ENCODE measurements at places on chromosomes 7 and 10. TPM values are rescaled to one million over a fixed set of nuclear protein-coding genes. Genes with fewer than 3 reads are reported as not detected.
A peak's percentile ranks its signal among the peaks of the same experiment; 100 is the strongest.

DNA sequence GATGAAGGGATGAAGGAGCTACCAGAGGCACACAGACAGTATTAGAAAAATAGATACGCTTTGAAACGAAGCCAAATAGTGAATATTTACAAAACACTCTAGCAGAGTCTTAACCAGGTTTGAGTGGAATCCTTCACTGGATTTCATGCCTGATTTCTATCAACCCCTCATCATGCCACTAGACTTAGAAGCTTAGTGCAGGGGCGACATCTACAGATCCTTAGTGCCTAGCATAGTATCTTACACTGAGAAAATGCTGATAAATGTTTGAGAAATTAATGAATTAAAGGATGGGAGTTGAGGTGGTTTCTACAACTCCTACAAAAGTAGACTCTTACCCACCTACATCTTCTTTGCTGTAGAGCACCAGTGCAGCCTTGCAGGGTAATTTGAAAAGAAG is 54.7 kb upstream of the CCNJ start:
- DNase-seq = no peak

DNA sequence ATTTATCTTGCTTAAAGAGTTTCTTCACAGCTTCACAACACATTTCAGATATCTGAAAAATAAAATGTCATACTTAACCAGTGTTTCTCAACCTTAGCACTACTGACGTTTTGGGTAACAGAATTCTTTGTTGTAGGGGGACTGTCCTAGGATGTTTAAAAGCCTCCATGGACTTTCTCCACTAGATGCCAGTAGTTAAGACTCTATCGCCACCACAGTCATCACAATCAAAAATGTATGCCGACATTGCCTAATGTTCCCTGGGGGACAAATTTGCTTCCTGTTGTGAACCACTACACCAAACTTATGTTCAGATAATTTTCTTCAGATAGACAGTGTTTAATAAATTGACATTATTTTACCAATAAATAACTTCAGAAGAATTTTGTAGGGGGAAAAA is 13.4 kb downstream of the NOC3L start:
- no peak for DNase-seq

- no peak for DNase-seq
These were observed 87.6 kb downstream of the HTR7 start for GRCh38 chr10:90769946-90770841.

GRCh38 chr10:77746047-77746707 is 108.6 kb upstream of the KCNMA1 start:
- no peak for DNase-seq

- no peak for DNase-seq
These were observed 27.0 kb downstream of the PDZD8 start for GRCh38 chr10:117348236-117348635.

DNA sequence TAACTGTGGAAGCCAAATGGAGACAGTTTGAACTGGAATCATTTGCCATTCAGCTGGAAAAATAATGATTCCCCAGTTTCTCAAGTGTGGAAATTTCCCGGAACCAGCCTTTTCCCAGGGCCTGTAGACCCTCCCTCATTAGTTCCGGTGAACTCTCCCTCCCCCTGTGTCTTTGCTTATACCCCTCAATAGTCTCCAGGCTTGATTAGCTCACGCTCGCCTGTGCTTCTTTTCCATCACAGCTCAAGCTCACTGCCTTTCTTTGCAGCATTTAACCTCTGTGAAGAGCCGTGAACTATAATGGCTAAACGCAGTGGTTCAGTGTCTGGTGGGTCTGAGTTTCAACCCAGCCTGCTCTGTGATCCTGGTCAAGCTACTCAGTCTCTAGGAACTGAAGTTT is 690.8 kb downstream of the INHBA start:
- no peak for DNase-seq

- no peak for DNase-seq
These were observed 3.3 kb upstream of the PRXL2A start for GRCh38 chr10:80405035-80405434.

- no peak for DNase-seq
These were observed 33.9 kb downstream of the CCM2 start for GRCh38 chr7:45033931-45034290.

GRCh38 chr7:25823571-25823970 is 328.4 kb upstream of the NFE2L3 start:
- DNase-seq = no peak

- no peak for DNase-seq
These were observed at the start of gene MMD2 for GRCh38 chr7:4958477-4959301. Gene MMD2, minus strand, starts transcription at chr7:4959187. Its CDS starts 170 bp downstream, at chr7:4959017.

GRCh38 chr7:74429153-74429747 is 24.5 kb upstream of the GTF2IRD1 start:
- DNase-seq = no peak

GRCh38 chr10:69696073-69696731 is 66.2 kb downstream of the FAM241B start:
- DNase-seq = peak; percentile 18

- no peak for DNase-seq
These were observed 58.3 kb downstream of the CYP26A1 start for GRCh38 chr10:93131986-93132385.

- no peak for DNase-seq
These were observed 302.6 kb upstream of the LYZL1 start for GRCh38 chr10:28986117-28986792.

DNA sequence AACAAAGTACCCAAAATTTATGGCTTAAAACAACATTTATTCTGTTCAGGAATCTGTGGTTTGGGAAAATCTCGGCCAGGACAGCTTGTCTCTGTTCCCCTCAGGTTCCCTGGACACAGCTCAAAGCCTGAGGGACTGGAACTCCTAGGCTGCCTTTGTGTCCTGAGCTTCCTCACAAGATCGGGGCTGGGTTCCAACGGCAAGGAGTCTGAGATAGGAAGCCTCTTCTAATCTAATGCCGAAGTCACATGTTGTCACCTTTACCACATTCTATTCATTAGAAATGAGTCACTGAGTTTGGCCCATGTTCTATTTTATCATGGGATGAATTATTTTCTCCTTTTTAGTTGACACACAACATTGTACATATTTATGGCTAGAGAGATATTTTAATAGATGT is 80.5 kb downstream of the ANKRD26 start:
- DNase-seq = no peak

GRCh38 chr7:8371742-8372141 is 61.7 kb upstream of the NXPH1 start:
- no peak for DNase-seq

- no peak for DNase-seq
These were observed 4.4 kb downstream of the FBH1 start for GRCh38 chr10:5894403-5894802.

- no peak for DNase-seq
These were observed 201.1 kb downstream of the GLRX3 start for GRCh38 chr10:130337305-130337640.

GRCh38 chr7:101115215-101115614 is 11.7 kb upstream of the SERPINE1 start:
- no peak for DNase-seq

DNA sequence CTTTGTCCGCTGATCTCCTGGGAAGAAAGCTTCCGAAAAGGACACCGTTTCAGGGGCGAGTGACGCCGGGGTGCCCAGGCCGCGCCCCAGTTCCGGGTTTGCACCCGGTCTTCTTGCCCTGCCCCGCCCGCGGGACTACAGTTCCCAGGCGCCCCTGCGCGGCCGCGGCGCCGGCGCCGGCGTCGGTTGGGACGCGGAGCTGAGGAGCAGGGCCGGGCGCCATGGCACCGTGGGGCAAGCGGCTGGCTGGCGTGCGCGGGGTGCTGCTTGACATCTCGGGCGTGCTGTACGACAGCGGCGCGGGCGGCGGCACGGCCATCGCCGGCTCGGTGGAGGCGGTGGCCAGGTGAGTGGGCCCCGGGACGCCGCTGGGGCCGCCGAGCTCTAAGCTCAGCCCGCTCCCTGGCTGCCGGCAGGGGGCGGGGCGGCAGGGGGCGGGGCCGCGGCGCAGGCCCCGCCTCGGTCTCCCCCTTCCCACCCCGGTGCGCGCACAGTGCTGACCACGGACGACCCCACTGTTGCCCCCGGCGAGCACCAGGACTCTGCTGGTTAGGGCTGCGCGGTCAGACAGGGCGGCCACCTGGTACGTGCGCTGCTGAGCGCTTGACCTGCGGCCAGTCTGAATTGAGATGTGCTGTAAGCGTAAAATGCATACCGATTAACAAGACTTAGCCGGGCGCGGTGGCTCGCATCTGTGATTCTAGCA is at the start of gene LHPP:
Gene LHPP (plus strand): TSS at position 182 of the 706 bp plus-strand sequence. CDS start 40 bp downstream, at position 222.
- peak; percentile 90 for DNase-seq

GRCh38 chr10:18021725-18022480 is 70.2 kb downstream of the SLC39A12 start:
- no peak for DNase-seq

GRCh38 chr7:114414156-114415063 is at the start of gene FOXP2:
Gene FOXP2, plus strand, starts transcription at chr7:114414815. Its CDS starts 11,697 bp downstream, at chr7:114426512.
- no peak for DNase-seq

DNA sequence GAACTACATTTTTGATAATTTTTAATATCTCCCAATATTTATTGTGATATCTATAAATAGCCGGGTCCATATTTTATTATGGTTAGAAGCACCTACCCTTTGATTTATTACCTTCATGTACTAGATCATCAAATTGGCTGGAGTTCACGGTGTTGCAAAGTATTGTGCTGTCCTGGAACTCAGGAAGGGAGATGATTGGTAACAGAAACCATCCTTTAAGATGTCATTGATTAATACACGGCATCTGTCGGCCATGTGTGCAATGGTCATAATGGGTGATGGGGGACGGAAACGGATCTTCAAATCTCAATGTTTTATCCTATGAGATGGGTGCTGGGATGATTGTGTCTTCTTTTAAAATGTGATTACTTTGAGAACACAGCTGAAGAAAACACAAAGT is 157.0 kb downstream of the NEBL start:
- DNase-seq = no peak

DNA sequence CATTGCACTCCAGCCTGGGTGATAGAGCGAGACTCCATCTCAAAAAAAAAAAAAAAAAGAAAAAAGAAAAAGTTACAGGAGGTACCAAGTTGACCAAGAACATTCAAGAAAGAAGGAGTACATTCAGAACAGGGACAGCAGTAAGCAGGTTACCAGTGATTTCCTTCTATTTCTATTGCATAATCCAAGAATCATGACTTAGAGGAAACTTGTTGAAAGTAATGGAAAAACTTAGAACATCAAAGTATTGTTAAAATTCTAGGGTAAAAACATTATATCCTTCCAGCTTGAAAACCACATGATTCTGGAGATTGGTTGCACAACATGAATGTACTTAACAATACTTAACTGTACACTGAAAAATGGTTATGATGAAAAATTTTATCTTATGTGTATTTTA is 25.2 kb downstream of the RAPGEF5 start:
- DNase-seq = no peak

DNA sequence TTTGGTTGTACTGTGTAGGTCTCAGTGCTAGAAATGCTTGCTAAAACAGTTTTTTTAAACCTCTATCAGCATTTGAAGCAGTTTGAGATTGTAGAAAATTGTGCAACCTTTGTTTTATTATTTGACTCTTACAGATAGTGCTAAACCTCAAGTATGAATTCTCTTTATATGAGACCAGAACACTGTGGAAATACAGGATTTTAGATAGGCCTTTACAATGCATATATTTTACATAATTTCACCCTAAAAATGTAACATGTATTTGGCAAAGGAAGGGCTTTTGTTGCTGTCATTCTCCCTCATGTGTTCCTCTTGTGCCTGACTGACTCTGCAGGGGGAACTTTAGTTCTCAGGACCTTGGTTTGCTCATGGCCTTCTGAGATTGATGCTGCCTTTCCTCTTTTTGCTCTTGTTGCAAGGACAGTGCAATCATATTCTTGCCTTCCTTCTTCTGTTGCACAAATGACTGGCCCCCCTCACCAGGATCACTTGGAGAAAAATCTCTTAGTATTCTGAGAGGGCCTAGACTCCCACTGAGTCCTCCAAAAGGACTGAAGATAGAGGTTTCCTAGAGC is 188.7 kb downstream of the PPP1R9A start:
- no peak for DNase-seq

Gene MOGAT3
- not detected for total RNA-seq

Gene TMEM213
- 1.1 TPM for total RNA-seq

Gene TDRD1
- total RNA-seq = 0.35 TPM

Gene BAMBI
- total RNA-seq = 0.20 TPM

Gene AASS
- 0.81 TPM for total RNA-seq

Gene PLAC9
- total RNA-seq = not detected

Gene LIPK
- total RNA-seq = not detected

Gene HMX2
- total RNA-seq = not detected

Gene LIPM
- total RNA-seq = not detected

Gene CALHM1
- 0.58 TPM for total RNA-seq

Gene NUTM2A
- total RNA-seq = 0.73 TPM
